Naive B cell (primary cell): ENCODE measurements at places on chromosomes 11 and 22. TPM values are rescaled to one million over a fixed set of nuclear protein-coding genes. Genes with fewer than 3 reads are reported as not detected.

DBX1 gene
- polyA plus RNA-seq, result not detected

P2RX6 gene
- polyA plus RNA-seq, result not detected

H19 gene
- not detected for polyA plus RNA-seq

LRP5 gene
- polyA plus RNA-seq, result 0.04 TPM

INPP5J gene
- polyA plus RNA-seq, result not detected

KDM4E gene
- not detected for polyA plus RNA-seq

LMNTD2 gene
- polyA plus RNA-seq, result 4.8 TPM

RCOR2 gene
- not detected for polyA plus RNA-seq

TIGD3 gene
- 3.3 TPM for polyA plus RNA-seq

MPST gene
- 12.0 TPM for polyA plus RNA-seq

MS4A3 gene
- polyA plus RNA-seq, result not detected

B3GAT1 gene
- polyA plus RNA-seq, result not detected

SNX32 gene
- not detected for polyA plus RNA-seq

RTN4RL2 gene
- not detected for polyA plus RNA-seq

PDGFB gene
- polyA plus RNA-seq, result not detected
